Glutamatergic neuron (in vitro differentiated cells): ENCODE measurements at places on chromosomes 7 and 10.

DNA sequence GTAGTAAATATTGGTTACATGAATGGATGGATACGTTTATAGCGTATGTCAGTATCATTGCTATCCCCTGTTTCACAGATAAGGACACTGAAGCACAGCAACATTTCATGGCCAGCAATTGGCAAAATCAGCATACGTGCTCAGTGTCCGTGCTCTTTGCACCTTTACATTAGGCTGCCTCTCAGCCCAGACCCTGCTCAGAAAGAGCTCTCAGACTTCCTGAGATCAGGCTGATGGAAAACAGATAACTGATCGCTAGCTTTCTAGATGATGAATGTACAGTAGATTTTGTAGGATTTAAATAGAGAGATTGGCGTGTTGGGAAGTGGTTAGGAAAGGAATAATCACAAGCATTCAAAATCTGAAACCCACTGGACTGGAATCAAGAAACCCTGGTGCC lies 106.7 kb downstream of the ARID5B start:
- H3K27me3 ChIP-seq, result no peaks in the 10 kb centered on the region
- H3K4me3 ChIP-seq, result no peak overlapping the region
- DNase-seq, result no peak
- H3K4me1 ChIP-seq, result no peaks in the 10 kb centered on the region

DNA sequence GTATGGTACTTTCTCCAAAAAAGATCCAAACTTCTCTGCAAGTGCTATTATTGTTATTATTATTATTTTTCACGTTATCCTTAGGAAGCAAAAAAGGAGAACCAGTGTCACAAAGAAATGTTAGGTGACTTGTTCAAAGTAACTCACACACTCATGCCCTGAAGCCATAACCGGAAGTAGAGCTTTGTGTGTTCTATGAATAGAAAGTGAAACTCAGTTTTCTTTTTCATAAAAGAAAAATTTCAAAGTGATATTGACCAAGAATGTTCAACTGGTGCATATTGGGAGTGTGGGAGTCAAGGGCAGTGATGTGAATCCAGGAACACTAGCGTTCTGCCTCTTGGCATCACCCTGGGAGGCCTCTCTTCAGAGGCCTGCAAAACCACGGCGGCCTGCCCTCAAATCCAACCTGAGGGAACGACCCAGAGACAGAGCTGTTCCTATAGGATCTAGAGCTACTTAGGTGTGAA lies 106.1 kb downstream of the PRKCQ start:
- H3K4me1 ChIP-seq, result no peaks in the 10 kb centered on the region
- DNase-seq, result no peak
- no peak overlapping the region for H3K27ac ChIP-seq
- no peaks in the 10 kb centered on the region for H3K27me3 ChIP-seq

GRCh38 chr10:26997610-26998009 lies 102.7 kb downstream of the ANKRD26 start:
- H3K36me3 ChIP-seq, result peaks cover 36% of the 10 kb centered on the region
- DNase-seq, result no peak
- no peak overlapping the region for H3K27ac ChIP-seq
- H3K27me3 ChIP-seq, result peaks cover 3% of the 10 kb centered on the region
- H3K4me3 ChIP-seq, result no peak overlapping the region

GRCh38 chr10:112507046-112507445 lies 60.0 kb downstream of the VTI1A start:
- no peak for DNase-seq
- H3K36me3 ChIP-seq, result no peaks in the 10 kb centered on the region
- H3K4me1 ChIP-seq, result peaks cover 6% of the 10 kb centered on the region
- no peak overlapping the region for H3K27ac ChIP-seq
- no peak overlapping the region for H3K4me3 ChIP-seq
- H3K27me3 ChIP-seq, result no peaks in the 10 kb centered on the region

DNA sequence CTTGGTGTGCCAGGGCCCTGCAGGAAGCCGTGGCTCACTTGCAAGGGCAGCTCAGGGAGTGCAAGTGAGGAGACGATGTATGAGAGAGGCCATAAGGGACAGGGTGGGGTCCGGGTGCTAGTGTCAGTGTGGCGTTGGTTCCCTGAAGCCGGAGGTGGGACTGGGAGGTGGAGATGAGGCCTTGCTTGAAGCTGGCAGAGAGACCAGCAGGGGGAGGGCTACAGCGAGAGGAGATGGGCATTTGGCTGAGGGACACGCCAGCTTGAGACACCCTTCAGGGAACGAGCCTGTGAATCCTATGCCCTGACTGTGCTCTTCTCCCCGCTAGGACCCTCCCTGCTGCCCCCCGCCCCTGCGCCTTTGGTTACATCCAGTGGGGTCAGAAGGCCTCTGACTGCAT lies 529.1 kb downstream of the TCERG1L start:
- no peak overlapping the region for H3K27ac ChIP-seq
- no peaks in the 10 kb centered on the region for H3K4me1 ChIP-seq
- DNase-seq, result no peak
- peaks cover 1% of the 10 kb centered on the region for H3K27me3 ChIP-seq
- H3K36me3 ChIP-seq, result no peaks in the 10 kb centered on the region

- no peak overlapping the region for H3K4me3 ChIP-seq
- no peaks in the 10 kb centered on the region for H3K4me1 ChIP-seq
- H3K27ac ChIP-seq, result no peak overlapping the region
These were observed 244.8 kb downstream of the BICC1 start for GRCh38 chr10:58757352-58758065.

- DNase-seq, result no peak
- no peak overlapping the region for H3K4me3 ChIP-seq
- H3K27me3 ChIP-seq, result no peaks in the 10 kb centered on the region
- peaks cover 3% of the 10 kb centered on the region for H3K36me3 ChIP-seq
- no peaks in the 10 kb centered on the region for H3K4me1 ChIP-seq
These were observed 25.1 kb downstream of the EIF3A start for GRCh38 chr10:119055472-119055871.

GRCh38 chr7:106326594-106327537 lies 42.1 kb upstream of the NAMPT start:
- DNase-seq, result no peak
- H3K36me3 ChIP-seq, result peaks cover 2% of the 10 kb centered on the region
- H3K27ac ChIP-seq, result no peak overlapping the region
- no peaks in the 10 kb centered on the region for H3K27me3 ChIP-seq
- no peaks in the 10 kb centered on the region for H3K4me1 ChIP-seq

DNA sequence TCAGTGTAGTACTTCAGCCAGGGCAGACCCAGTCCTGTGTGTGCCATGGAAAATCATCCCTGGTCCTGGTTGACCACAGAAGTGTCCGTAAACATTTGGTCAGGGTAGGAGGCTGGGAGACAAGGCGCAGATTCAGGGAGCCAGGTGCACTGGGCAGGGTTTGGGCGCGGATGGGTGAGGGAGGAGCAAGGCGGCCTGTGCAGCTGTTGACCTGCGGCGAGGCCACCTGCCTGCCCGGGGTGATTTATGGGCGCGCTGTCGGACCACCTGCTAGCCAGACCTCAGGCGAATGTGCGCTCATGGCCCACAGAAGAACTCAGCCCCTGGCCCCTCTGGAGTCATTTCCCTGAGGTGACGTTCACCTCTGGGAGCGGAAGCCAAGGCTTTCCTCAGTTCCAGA lies 6.6 kb downstream of the SFRP5 start:
- no peak overlapping the region for H3K4me3 ChIP-seq
- no peak for DNase-seq
- peaks cover 4% of the 10 kb centered on the region for H3K36me3 ChIP-seq
- H3K4me1 ChIP-seq, result no peaks in the 10 kb centered on the region
- peaks cover 11% of the 10 kb centered on the region for H3K27me3 ChIP-seq
